ENCODE measurements at places on chromosomes 6 and 20. TPM values are rescaled to one million over a fixed set of nuclear protein-coding genes. Genes with fewer than 3 reads are reported as not detected.

The KIFC1 gene
- total RNA-seq = 52.7 TPM

DNA sequence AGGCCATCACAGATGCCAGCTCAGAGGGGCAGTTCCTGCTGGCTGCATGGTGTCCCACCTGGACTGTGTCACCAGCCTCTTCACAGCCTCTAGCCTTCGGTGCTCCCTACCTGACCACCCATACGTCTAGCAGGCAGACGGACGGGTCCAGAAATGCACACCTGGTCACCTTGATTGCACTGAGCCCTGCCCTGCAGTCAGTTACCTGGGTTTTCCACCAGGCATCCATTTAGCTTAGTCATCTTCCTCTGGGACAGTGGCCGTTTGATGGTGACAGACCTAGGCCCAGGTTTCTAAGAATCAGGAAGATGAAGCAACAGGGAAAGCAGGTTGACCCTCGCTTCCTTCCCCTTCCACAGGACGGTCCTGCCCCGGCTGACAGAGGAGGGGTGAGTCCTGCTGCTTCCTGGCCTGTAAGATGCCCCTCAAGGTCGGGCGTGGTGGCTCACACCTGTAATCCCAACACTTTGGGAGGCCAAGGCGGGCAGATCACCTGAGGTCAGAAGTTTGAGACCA is 9.8 kb upstream of the BPI start:
- no peaks in the 10 kb centered on the region for H3K27me3 ChIP-seq
- DNase-seq = no peak
- no peak overlapping the region for H3K27ac ChIP-seq
- no peaks in the 10 kb centered on the region for H3K4me1 ChIP-seq
- H3K36me3 ChIP-seq = no peaks in the 10 kb centered on the region

The MLIP gene
- not detected for total RNA-seq

GRCh38 chr6:21222656-21223055 is 370.9 kb upstream of the SOX4 start:
- no peaks in the 10 kb centered on the region for H3K36me3 ChIP-seq
- no peaks in the 10 kb centered on the region for H3K27me3 ChIP-seq
- no peak overlapping the region for H3K4me3 ChIP-seq
- no peaks in the 10 kb centered on the region for H3K4me1 ChIP-seq
- DNase-seq = no peak

DNA sequence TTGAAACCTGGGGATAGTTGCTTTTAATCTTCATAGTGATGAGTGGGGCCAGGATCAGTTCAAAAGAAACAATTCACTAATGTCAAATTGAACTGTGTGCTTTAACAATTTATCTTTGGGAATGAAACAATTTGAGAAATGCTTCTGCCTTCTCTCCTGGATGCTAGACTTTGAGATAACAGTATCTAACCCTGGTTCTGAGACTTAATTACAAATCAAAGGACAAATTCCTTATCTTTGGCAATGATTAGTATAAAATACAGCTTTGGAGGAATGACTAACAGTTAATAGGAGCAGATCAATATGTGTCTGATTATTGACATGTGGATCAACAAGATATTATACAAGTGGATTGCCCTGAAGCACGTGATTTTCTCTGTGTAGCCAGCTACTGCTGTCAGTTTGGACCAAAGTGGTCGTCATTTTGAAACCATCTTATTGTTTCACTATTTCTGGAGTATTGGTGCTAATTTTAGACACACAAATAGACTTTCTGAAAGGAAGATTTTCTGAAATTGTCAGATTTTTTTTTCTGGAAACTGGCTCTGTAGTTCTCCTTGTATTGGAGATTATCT is 6.2 kb upstream of the FLRT3 start:
- H3K36me3 ChIP-seq = no peaks in the 10 kb centered on the region
- no peaks in the 10 kb centered on the region for H3K27me3 ChIP-seq
- DNase-seq = no peak
- H3K4me3 ChIP-seq = no peak overlapping the region
- H3K4me1 ChIP-seq = no peaks in the 10 kb centered on the region

- peaks cover 24% of the 10 kb centered on the region for H3K4me1 ChIP-seq
- H3K36me3 ChIP-seq = no peaks in the 10 kb centered on the region
- DNase-seq = peak; percentile 83
- no peak overlapping the region for H3K4me3 ChIP-seq
- H3K27me3 ChIP-seq = peaks cover 6% of the 10 kb centered on the region
These were observed 23.0 kb upstream of the GTSF1L start for GRCh38 chr20:43749734-43750294.

DNA sequence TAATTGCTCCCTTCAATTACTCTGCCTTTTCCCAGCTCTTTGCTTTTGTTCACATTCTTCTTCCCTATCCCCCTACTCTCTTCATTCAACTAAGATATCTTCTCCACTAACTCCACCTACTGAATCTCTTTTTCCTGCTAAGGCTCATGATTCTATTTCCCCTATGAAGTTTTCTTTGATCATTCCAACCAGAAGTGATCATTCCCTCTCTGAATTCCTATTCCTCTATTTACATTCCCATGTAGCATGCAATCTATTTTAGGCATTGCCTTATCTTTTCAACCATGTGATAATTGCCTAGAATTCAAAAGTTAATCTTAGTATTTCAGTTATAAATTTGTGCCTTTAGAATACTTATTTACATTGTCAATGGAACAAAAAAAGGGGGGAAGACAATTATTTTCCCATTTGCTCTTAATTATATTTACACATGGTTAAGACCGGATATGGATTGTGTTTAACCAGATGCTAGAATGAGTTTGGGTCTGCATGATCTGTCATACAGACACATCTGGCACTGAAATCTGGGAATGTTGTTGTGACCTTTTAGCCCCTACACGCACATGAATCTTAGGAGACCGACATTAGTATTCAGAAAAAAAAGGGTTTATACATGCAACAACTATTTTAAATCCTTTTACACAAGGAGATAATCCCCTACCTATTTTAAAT is 20.8 kb downstream of the MOXD1 start:
- H3K36me3 ChIP-seq = no peaks in the 10 kb centered on the region
- H3K4me3 ChIP-seq = no peak overlapping the region
- no peak overlapping the region for H3K27ac ChIP-seq

GRCh38 chr6:149134511-149134933 is 183.0 kb upstream of the TAB2 start:
- no peaks in the 10 kb centered on the region for H3K36me3 ChIP-seq
- no peak for DNase-seq
- no peak overlapping the region for H3K27ac ChIP-seq
- peaks cover 35% of the 10 kb centered on the region for H3K4me1 ChIP-seq
- H3K27me3 ChIP-seq = no peaks in the 10 kb centered on the region

The NOX3 gene
- not detected for total RNA-seq

- H3K36me3 ChIP-seq = no peaks in the 10 kb centered on the region
- H3K27ac ChIP-seq = peak overlapping the region; percentile 65
- no peak overlapping the region for H3K4me3 ChIP-seq
- peaks cover 8% of the 10 kb centered on the region for H3K4me1 ChIP-seq
These were observed 28.9 kb downstream of the VEGFA start for GRCh38 chr6:43798688-43799444.

The SLCO4A1 gene
- total RNA-seq = 44.9 TPM

The LINC00237 gene
- total RNA-seq = not detected

The MACROD2 gene
- not detected for total RNA-seq

GRCh38 chr6:156918647-156919046 is 141.5 kb downstream of the ARID1B start:
- peaks cover 5% of the 10 kb centered on the region for H3K4me1 ChIP-seq
- H3K27ac ChIP-seq = no peak overlapping the region
- H3K27me3 ChIP-seq = no peaks in the 10 kb centered on the region
- no peak overlapping the region for H3K4me3 ChIP-seq

The ELOVL2 gene
- total RNA-seq = not detected

The CRISP3 gene
- total RNA-seq = not detected

DNA sequence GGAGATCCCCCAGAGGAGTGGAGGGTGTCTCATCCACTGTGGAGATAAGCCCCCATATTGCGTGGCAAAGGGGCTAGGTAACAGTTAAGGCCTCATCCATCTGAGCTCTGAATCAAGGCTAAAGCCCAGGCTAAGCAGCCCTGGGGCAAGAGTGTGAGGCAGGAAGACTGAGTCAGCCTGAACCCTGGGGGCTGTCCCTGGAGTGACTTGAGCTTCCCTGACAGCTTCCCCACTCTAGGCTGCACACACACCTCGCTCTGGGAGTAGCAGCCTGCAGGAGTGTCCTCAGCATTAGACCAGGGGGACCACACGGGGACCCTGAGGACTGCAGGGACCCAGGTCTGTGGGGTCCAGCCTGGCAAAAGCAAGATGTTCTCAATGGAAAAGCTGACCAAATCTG is 27.9 kb downstream of the UBD start:
- no peak overlapping the region for H3K27ac ChIP-seq
- no peaks in the 10 kb centered on the region for H3K4me1 ChIP-seq
- DNase-seq = no peak

- no peak overlapping the region for H3K4me3 ChIP-seq
- H3K27ac ChIP-seq = no peak overlapping the region
These were observed 29.3 kb downstream of the KCNQ5 start for GRCh38 chr6:72651174-72651573.

The SYCP2L gene
- total RNA-seq = not detected

The RIPPLY2 gene
- not detected for total RNA-seq

- H3K36me3 ChIP-seq = peaks cover 85% of the 10 kb centered on the region
- no peak for DNase-seq
- H3K4me1 ChIP-seq = no peaks in the 10 kb centered on the region
- no peak overlapping the region for H3K27ac ChIP-seq
- H3K4me3 ChIP-seq = no peak overlapping the region
These were observed 9.3 kb downstream of the PSMA7 start for GRCh38 chr20:62133864-62134263.

DNA sequence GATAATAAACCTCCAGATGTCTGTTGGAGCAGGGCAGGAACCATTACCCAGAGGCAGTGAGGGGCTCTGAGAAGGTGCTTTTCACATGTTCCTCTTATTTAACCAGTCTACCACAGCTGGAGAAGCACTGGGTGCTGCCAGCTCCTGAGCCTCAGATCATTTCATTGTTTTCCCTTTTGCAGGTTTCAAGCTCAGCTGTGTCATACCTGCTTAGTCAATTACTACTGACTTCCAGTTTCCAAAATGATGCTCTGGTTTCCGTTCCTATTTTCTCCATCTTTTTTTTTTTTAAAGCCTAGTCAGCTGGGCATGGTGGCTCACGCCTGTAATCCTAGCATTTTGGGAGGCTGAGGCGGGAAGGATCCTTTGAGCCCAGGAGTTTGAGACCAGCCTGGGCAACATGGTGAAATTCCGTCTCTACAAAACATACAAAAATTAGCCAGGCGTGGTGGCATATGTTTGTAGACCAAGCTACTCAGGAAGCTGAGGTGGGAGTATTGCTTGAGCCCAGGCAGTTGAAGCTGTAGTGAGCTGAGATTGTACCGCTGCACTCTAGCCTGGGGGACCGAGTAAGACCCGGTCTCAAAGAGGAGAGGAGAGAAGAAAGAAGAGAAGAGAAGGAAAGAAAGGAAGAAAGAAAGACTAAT is 6.7 kb downstream of the FLOT1 start:
- H3K27ac ChIP-seq = no peak overlapping the region
- H3K4me1 ChIP-seq = peaks cover 64% of the 10 kb centered on the region
- no peak for DNase-seq
- H3K36me3 ChIP-seq = peaks cover 18% of the 10 kb centered on the region

The PACRG gene
- not detected for total RNA-seq

The RAMACL gene
- total RNA-seq = 0.13 TPM

The APOBEC2 gene
- not detected for total RNA-seq

The POFUT1 gene
- total RNA-seq = 87.1 TPM

DNA sequence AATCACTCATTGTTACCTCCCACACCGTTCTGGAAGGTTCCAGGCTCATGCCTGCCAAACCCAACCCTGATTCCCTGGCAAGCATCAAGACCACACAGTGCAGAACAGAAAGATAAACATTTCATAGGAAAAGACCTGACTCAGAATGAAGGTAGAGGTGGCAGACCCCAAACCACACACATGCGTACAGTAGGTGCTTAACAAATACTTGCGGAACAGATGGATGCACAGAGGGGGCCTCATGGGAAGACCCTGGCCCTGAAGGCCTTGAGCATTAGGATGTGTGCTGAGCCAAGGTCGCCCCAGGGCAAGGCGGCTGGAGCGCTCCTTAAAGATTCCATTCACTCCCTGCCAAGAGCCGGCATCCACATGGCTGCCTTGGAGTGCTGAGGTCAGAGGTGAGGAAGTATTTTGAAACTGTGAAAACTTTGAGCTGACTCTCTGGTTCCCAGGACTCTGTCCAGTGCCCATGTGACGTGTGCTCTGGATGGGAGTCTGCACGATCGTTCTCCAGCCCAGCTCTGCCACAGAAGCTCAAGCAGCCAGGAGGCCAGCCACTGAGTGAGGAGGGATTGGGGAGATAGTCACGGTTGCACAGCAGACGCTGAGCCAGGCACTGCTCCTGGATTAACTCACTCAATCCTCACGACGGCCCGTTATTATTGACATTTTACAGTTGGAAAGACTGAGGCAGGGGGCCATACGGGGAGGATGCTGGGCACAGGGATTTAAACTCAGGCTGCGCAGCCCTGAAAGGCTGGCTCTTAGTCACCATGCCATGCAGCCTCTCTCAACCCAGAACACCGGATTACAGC is 65.5 kb upstream of the AFDN start:
- H3K27ac ChIP-seq = no peak overlapping the region
- H3K4me1 ChIP-seq = no peaks in the 10 kb centered on the region
- DNase-seq = no peak
- H3K4me3 ChIP-seq = no peak overlapping the region
- H3K27me3 ChIP-seq = no peaks in the 10 kb centered on the region

DNA sequence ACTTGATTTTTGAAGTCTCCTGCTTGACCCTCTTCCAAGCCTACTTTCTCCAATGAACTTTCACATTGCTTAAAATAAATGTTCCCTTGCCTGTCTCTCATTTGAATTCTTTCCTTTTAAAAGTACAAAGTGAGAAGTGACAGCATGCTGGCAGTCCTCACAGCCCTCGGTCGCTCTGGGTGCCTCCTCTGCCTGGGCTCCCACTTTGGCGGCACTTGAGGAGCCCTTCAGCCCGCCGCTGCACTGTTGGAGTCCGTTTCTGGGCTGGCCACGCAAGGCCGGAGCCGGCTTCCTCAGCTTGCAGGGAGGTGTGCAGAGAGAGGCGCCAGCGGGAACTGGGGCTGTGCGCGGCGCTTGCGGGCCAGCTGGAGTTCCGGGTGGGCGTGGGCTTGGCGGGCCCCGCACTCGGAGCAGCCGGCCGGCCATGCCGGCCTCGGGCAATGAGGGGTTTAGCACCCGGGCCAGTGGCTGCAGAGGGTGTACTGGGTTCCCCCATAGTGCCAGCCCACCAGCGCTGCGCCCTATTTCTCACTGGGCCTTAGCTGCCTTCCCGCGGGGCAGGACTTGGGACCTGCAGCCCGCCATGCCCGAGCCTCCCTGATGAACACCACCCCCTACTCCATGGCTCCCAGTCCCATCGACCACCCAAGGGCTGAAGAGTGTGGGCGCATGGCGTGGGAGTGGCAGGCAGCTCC is 31.9 kb downstream of the SERPINB6 start:
- H3K36me3 ChIP-seq = no peaks in the 10 kb centered on the region
- H3K4me3 ChIP-seq = peak overlapping the region; percentile 85
- no peaks in the 10 kb centered on the region for H3K27me3 ChIP-seq

The TMEM170B gene
- total RNA-seq = 2.7 TPM

The XKR7 gene
- total RNA-seq = not detected

All from CD8-positive, alpha-beta memory T cell (primary cell).